ENCODE measurements at places on chromosomes 4 and X. TPM values are rescaled to one million over a fixed set of nuclear protein-coding genes. Genes with fewer than 3 reads are reported as not detected.

DNA sequence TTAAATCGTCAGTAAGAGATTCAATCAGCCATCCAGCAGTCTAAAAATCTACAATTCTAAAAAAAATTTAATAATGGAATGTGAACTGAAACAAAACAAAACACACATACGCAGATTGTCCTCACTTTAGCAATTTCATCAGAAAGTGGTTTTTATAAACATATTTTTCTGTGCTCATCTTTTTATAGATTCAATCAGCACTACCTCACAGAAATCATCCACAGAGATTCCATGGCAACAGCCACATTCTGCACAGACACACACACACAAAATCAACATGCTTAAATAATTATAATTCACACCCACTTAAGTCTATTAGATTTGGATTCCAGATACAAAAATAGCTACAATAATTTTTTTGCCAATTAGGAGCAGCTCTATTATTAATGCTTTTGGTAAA, 149.0 kb upstream of the KCNIP4 start:
- DNase-seq, result no peak

- no peak for DNase-seq
Measured at GRCh38 chrX:154002215-154002719, 17.4 kb downstream of the IRAK1 start.

- no peak for DNase-seq
Measured at GRCh38 chr4:68176904-68177303, 47.2 kb upstream of the TMPRSS11F start.

- DNase-seq, result peak; percentile 20
Measured at GRCh38 chr4:1293531-1293941, 3.8 kb downstream of the MAEA start.

GRCh38 chr4:6327220-6327917, 57.7 kb downstream of the WFS1 start:
- DNase-seq, result no peak

DNA sequence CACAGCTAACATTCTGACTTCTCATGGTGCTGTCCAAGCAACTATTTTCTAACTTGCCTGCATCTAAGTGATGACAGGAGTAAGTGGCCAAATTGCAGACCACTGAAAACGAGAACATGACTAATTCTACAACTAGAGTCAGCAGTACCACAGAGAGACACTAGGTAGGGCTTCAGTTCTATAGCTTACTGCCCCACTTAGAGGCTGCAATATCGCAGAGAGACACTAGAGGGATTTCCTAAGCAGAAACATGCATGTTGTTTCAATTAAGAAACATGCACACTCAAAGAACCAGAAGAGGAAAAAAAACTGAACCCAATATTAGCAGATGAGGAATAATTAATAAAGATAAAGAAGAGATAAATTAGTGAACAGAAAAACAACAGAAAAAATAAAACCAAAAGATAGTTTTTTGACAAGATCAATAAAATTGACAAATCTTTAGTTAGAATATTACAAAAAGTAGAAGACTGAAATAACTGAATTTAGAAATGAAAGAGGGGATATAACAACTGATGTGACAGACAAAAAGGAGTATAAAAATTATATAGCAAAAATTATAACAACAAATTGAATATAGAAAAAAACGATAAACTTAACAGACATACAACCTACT, 100.8 kb downstream of the SPIN4 start:
- DNase-seq, result peak; percentile 60

GRCh38 chr4:34469516-34469915, 1774.8 kb downstream of the ARAP2 start:
- no peak for DNase-seq

MAGEC1 gene
- not detected for polyA plus RNA-seq
